Right renal cortex interstitium (tissue), 3 donors: ENCODE measurements at places on chromosomes 7 and 10. TPM values are rescaled to one million over a fixed set of nuclear protein-coding genes. Genes with fewer than 3 reads are reported as not detected.

ABCB4 gene
- polyA plus RNA-seq: 2.2 TPM

SHTN1 gene
- polyA plus RNA-seq: 23.8 TPM

HOXA3 gene
- 29.3 TPM for polyA plus RNA-seq

OR6B1 gene
- polyA plus RNA-seq: not detected

LEP gene
- 0.19 TPM for polyA plus RNA-seq

DNA sequence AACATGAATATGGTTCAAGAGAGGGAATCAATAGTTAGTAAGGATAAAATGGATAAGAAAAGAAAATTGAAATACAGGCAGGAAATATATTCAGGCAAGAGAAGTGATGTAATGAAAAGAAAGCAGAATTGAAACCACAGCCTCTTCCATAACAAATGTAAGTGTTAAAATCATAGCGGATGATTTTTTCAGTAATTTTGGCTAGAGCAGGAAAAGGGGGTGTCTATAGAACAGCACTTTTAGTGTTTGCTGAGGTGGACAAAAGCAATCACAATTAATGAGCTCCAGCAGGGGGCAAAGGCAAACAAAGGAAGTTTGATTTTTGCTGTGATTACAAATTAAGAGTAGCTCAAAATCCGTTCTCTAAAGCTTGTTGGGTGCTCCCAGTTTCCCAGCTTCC, 79.0 kb downstream of the TRIL start:
- DNase-seq: no peak

DNA sequence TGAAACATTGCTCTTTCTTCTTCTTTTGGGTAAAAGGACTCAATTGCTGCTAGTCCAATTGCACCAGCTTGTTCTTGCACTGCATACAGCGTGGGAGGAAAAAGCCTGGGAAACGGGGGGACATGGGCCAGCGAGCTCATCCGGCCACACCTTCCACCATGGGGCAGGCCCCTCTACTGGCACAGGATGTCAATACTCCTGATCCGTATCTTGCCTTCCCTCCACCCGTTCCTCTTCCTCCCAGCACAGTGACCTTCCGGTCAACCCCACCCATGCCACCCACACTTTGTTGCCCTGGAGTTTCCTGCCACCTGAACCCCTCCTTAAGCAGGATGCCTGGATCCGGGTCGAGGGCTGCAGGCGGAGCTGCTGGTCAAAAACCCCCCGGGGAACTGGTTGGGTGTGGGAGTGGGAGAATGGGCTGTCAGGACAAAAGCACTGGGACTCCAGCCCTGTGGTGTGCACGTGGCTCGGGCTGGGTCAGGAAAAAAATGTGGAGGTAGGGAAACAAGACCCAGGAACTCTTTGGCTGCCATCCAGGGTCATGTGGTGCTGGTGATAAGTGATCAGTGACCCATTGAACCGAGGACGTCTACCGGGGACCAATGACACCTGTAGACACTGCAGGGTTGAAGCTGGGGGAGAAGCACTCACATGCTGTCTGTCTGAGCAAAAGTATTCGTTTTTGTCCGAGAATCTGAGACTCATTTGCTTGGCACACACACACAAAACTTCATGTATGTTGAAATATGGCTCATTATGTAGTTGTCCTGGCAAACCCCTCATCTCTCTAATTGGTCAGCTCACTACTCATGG, 8.1 kb downstream of the IL2RA start:
- peak; percentile 23 for DNase-seq

DNA sequence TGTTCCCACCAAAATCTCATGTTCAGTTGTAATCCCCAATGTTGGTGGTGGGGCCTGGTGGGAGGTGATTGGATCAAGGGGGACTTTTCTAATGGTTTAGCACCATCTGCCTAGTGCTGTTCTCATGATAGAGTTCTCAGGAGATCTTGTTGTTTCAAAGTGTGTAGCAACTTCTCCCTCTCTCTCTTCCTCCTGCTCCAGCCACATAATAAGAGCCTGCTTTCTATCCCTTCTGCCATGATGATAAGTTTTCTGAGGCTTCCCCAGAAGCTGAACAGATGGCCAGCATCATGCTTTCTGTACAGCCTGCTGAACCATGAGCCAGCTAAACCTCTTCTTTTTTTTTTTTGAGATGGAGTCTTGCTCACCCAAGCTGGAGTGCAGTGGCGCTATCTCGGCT, 910.6 kb downstream of the KCNMA1 start:
- no peak for DNase-seq

DNA sequence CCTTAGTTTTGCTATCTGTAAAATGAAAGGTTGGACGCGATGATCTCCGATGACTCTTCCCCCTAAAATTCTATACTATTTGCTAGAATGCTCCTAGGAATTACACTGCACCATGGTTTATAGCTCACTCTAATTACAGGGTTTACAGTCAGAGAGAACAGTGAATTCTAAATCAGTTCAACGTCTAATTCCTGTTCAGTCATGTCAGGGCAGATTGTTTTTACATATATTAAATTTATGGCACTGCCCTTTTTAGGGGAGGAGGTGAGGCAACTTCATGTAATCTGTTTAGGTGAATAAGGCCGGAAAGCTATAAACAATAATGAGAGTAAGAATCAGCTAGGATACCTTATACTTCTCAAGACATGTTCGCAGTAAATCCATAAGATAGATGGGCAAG, 293.9 kb downstream of the BAMBI start:
- DNase-seq: no peak

- DNase-seq: no peak
Observed at GRCh38 chr7:2929321-2930201, 85.5 kb upstream of the GNA12 start.

DNA sequence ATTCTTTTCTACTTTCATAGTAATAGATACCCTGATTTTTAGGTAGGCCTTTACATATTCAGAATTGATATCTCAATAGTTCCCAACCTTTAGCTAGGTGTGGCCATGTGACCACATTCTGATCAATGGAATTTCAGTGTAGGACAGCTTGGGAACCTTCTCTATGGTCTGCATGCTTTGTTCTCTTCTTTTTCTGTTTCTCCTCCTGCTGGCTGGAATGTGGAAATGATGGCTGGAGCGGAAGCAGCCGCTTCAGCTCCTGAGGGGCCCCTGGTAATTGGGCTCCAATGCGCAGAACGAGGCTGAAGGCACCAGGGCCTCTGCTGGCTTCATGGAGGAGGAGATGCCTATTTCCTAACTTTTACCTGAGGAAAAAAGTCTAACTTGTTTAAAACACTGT, 152.6 kb downstream of the ZMYND11 start:
- no peak for DNase-seq

DNA sequence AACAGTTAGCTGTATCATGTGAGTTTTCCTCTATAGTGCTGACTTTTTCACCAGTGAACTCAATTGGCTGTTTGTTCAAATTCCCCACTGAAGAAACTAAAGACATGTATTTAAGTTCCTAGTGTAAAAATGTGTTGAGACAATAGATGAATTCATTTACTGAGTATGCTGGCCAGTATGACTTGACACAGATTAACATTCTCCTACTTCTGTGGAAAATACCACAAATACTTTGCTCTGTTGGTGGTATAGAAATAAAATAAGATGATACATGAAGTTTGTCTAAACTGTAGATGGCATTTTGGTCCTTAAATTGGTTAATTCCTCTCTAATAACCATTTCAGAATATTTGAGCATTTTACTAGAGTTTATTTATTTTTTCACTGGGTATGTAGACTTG, 227.7 kb upstream of the TEX47 start:
- DNase-seq: no peak

- DNase-seq: no peak
Observed at GRCh38 chr10:16789261-16789660, 28.0 kb downstream of the RSU1 start.

- no peak for DNase-seq
Observed at GRCh38 chr10:101906586-101907183, 63.1 kb upstream of the KCNIP2 start.

- DNase-seq: no peak
Observed at GRCh38 chr7:476736-477360, 42.8 kb downstream of the PDGFA start.

GRCh38 chr7:18760046-18760445, 264.5 kb downstream of the HDAC9 start:
- no peak for DNase-seq

GRCh38 chr10:24382979-24383663, 174.2 kb downstream of the KIAA1217 start:
- DNase-seq: no peak

DNA sequence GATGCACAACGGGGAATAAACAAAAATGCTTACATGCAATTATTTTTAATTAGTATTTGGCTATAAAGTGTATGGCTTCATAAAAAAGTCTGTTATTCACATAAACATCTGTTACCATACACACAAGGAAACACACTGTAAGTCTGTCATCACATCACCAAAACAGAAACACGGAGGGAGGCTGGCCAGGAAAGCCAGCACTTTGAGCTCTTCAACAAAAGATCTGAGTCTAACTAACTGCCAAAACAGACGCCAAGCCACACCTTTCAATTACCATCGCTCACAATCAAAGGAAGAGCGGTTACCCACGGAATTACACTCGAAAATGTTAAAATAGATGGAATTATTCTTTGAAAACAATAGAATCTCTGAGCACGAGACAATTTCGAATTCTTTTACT, 49.2 kb upstream of the MGMT start:
- DNase-seq: no peak

GRCh38 chr10:34581801-34582532, 233.1 kb downstream of the PARD3 start:
- DNase-seq: no peak

GRCh38 chr7:138608275-138608674, 92.9 kb downstream of the SVOPL start:
- DNase-seq: no peak

GRCh38 chr10:44951576-44952226, 7.9 kb upstream of the RASSF4 start:
- DNase-seq: no peak

GRCh38 chr10:103991393-103992128, 24.6 kb downstream of the SLK start:
- DNase-seq: no peak

- no peak for DNase-seq
Observed at GRCh38 chr7:49773936-49774458, 559 bp downstream of the VWC2 start.
